ENCODE measurements at places on chromosomes 7 and 10. TPM values are rescaled to one million over a fixed set of nuclear protein-coding genes. Genes with fewer than 3 reads are reported as not detected.

The NEUROD6 gene
- not detected for total RNA-seq

The ZNF853 gene
- total RNA-seq: 9.8 TPM

The STEAP2 gene
- 20.9 TPM for total RNA-seq

GRCh38 chr7:150733482-150734095 lies 3.6 kb upstream of the GIMAP5 start:
- no peak overlapping the region for H3K27ac ChIP-seq
- no peak overlapping the region for H3K4me3 ChIP-seq
- H3K4me1 ChIP-seq: no peaks in the 10 kb centered on the region
- no peak for DNase-seq

DNA sequence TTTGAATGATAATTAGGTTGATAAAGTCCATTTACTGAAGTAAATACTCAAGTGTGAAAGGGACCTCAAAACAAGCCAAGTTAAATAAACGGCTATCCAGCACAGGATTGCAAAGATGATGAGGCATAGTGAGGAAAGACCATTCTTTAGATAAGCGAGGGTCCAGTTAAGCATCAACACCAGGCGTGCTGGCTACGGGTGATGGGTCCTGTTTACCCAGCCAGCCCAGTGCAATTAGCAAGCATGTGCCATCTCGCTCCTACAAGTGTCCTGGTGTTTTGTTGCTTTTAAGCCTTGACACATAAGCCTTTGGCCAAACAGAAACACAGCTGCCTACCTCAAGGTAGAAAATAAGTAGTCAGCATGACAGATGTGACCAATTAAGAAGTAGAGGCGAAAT lies 7.1 kb downstream of the NEBL start:
- H3K27ac ChIP-seq: no peak overlapping the region
- H3K4me3 ChIP-seq: no peak overlapping the region
- H3K36me3 ChIP-seq: no peaks in the 10 kb centered on the region
- no peaks in the 10 kb centered on the region for H3K27me3 ChIP-seq
- no peak for DNase-seq

- H3K36me3 ChIP-seq: no peaks in the 10 kb centered on the region
- no peak for DNase-seq
- peaks cover 5% of the 10 kb centered on the region for H3K4me1 ChIP-seq
- H3K4me3 ChIP-seq: peak overlapping the region; percentile 68
Measured at GRCh38 chr10:133379801-133380666, 972 bp downstream of the PAOX start.

DNA sequence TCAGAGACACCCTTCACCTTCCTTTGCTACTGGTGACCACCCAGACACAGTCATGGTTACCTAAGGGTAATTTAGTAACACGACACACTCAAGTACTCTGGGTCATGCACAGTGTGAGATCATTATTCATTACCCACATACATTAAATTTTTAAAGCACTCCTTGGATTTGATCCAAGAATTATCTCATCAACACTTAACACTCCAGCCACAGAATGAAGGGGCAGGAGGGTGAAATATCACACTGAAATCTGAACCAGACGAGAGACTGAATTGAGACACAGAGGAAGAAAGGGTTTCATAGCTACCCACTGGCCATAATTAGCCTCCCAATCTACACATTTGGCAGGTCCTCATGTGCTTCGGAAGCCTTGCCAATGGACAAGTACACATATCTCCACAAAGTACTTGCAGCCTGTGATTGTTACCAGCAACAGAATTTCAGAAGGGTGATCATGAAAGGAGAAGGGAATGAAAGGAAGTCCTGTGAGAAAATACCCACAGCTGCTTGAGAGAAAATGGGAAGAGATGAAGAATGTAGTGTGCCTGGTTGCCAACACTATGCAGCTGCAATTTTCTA lies 189.3 kb downstream of the POLR1F start:
- no peak overlapping the region for H3K4me3 ChIP-seq
- no peaks in the 10 kb centered on the region for H3K27me3 ChIP-seq
- DNase-seq: no peak
- H3K36me3 ChIP-seq: no peaks in the 10 kb centered on the region
- no peaks in the 10 kb centered on the region for H3K4me1 ChIP-seq

- H3K27me3 ChIP-seq: no peaks in the 10 kb centered on the region
- DNase-seq: no peak
- no peak overlapping the region for H3K4me3 ChIP-seq
Measured at GRCh38 chr10:11236234-11236633, 218.6 kb downstream of the CELF2 start.

DNA sequence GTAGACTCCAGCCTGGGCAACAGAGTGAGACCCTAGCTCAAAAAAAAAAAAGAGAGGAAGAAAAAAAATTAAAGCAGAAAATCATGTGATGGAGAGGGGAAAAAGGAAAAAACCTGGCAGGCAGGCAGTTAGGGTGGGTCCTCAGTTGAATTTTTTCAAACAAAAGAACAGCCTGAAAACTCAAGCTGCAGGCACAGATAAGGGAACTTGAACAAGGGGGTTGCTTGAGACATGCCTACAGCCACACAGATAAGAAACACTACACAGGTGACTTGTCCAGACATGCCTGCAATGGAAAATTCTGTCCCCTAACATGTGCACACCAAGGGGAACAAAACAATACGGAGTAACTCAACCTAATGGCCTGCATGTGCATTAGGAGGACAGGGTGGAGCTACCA lies 19.2 kb downstream of the VIM start:
- H3K27me3 ChIP-seq: no peaks in the 10 kb centered on the region
- H3K27ac ChIP-seq: no peak overlapping the region
- H3K36me3 ChIP-seq: 0 out of 2 replicates have a peak, but pooled peaks cover 9% of the 10 kb centered on the region
- no peak for DNase-seq
- no peaks in the 10 kb centered on the region for H3K4me1 ChIP-seq

DNA sequence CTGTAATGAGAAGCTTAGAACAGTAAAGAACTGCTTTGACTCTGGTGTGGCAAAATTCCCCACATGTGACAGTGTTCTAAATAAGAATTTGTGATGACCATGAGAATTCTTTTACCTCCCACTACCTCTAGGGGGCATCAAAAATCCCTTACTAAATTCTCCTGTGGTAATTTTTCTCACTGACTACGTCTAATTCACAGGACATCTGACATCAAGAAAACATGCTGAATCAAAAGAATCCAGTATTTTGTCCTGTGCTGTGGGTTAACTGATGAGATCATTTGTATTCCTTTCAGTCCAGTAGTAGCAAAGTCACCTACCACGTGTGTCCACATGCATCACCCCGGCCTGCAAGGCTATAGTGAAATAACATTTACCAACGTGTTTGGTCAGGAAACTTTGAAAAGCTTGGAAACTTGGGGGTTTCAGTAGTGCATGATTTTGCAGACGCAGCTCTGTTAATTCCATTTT lies 103.8 kb downstream of the ATE1 start:
- no peak overlapping the region for H3K27ac ChIP-seq
- peak; percentile 68 for DNase-seq
- H3K36me3 ChIP-seq: no peaks in the 10 kb centered on the region

- no peaks in the 10 kb centered on the region for H3K36me3 ChIP-seq
- no peak overlapping the region for H3K4me3 ChIP-seq
- H3K27ac ChIP-seq: no peak overlapping the region
- DNase-seq: no peak
Measured at GRCh38 chr7:2927592-2927991, 83.5 kb upstream of the GNA12 start.

GRCh38 chr10:94138391-94138790 lies 144.7 kb downstream of the PLCE1 start:
- no peak for DNase-seq
- H3K27me3 ChIP-seq: no peaks in the 10 kb centered on the region
- H3K27ac ChIP-seq: no peak overlapping the region
- no peak overlapping the region for H3K4me3 ChIP-seq

DNA sequence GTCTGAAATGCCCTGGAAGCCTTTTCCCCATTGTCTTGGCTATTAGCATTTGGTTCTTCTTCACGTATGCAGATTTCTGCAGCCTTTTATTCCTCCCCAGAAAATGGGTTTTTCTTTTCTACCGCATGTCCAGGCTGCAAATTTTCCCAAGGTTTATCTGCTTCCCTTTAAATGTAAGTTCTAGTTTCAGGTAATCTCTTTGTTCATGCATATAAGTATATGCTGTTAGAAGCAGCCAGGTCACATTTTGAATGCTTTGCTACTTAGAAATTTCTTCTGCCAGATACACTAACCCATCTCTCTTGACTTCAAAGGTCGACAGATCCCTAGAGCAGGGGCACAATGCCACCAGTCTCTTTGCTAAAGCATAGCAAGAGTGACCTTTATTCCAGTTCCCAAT lies 12.3 kb downstream of the THAP5 start:
- no peak overlapping the region for H3K4me3 ChIP-seq
- no peaks in the 10 kb centered on the region for H3K27me3 ChIP-seq
- H3K36me3 ChIP-seq: peaks cover 6% of the 10 kb centered on the region
- no peak for DNase-seq

Data from GM23338 (cell line).